Islet precursor cell (in vitro differentiated cells): ENCODE measurements at places on chromosomes 2 and 18.

- no peak for DNase-seq
Observed at GRCh38 chr2:78115291-78115690, 593.1 kb upstream of the LRRTM4 start.

DNA sequence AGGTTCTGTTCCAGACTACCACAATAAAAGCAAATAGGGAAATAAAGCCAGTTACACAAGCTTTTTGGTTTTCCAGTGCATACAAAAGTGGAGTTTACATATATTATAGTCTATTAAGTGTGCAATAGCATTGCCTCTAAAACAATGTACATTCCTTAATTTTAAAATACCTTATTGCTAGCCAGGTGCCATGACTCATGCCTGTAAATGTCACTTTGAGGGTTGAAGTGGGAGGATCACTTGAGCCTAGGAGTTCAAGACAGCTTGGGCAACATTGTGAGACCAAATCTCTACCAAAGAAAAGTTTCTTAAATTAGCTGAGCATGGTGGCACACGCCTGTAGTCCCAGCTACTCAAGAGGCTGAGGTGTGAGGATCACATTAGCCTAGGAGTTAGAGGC, 52.9 kb upstream of the IMP4 start:
- no peak for DNase-seq

- DNase-seq = no peak
Observed at GRCh38 chr2:74522516-74522915, 3.5 kb downstream of the DQX1 start.

- DNase-seq = no peak
Observed at GRCh38 chr2:239121600-239122012, 273.7 kb downstream of the TWIST2 start.

- DNase-seq = no peak
Observed at GRCh38 chr18:4454537-4455112, 482 bp downstream of the DLGAP1 start.

DNA sequence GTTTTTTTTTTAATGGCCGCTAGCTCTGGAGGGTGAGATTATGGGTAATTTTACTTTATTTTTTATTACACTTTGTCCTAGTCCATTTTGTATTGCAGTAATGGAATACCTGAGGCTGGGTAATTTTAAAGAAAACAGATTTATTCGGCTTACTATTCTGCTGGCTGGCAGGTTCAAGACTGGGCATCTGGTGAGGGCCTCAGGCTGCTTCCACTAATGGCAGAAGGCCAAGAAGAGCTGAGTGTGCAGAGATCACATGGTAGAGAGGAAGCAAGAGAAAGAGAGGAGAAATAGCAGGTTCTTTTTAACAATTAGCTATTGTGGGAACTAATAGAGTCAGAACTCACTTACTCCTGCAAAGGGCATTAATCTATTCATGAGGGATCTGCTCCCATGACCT, 52.4 kb upstream of the ARHGAP28 start:
- no peak for DNase-seq

DNA sequence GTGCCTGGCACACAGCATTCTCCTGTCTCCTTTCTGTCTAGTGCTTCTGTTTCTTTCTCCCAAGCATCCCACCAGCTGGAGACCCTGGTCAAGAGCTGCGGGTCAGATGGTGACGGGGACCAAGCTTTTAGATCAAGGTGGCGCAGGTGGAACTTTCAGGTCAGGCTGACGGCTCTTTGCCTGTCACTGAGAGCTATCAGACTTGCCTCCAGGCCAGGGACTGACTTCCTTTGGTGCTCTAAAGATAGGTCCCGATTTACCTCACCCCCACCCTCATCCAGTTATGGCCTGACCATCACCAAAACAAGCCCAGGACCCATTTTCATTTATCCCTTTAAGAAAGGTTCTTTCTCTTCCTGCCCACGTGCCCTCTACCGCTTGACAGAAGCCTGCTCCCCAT, 1.2 kb upstream of the EMILIN1 start:
- no peak for DNase-seq

DNA sequence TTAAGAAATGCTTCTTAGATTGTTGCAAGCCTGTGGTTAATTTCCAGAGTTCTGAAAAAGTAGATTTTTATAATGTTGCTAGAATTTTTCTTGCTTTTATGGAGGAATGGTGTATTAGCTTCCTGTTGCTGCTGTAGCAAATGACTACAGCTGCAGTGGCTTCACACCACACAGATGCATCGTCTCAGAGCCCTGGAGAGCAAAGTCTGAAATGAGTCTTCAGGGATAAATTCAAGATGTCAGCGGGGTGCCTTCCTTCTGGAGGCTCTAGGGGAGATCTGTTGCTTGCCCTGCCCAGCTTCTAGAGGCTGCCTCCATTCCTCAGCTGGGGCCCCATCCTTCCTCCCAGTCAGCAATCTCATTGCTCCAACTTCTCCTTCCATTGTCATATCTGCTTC, 187.8 kb downstream of the ZNF516 start:
- DNase-seq = no peak

DNA sequence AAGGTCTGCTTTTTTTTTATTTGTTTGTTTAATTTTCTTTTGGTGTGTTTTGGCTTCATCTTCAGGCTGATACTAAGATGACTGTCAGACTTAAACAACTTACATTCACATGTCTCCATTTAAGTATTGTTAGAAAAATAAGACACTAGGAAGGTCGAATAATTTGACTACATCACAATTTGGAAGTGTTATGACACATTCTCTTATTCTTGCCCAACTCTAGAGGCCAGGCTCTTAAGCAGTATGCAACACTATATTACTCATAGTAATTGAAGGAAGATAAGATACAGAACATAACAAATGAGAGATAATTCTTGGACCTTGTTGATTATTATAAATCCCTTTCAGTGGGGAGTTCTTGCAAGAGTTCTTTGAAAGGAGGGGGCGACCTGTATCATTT, 295.3 kb upstream of the COL3A1 start:
- DNase-seq = no peak

DNA sequence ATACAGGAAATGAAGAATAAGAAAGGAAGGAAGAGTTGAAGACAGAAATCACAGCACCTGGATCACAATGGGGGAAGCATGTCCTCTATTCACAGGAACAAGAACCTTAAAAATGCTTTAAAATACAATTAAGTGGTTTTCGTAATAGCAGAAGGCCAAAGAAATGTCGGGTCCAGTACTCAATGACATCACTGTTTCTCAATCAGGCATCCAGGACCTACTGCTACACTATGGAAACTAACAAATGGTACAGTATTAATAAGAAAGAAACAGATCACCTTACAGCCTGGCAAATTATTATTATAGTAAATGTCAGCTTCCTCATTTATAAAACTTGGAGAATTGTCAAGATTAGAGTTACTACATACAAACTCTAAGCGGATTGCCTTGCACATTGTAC, 15.8 kb downstream of the HNRNPLL start:
- no peak for DNase-seq

GRCh38 chr2:44109166-44109565, 59.5 kb upstream of the PPM1B start:
- DNase-seq = no peak

- DNase-seq = peak; percentile 77
Observed at GRCh38 chr2:75099521-75099922, 99.8 kb downstream of the TACR1 start.

- DNase-seq = peak; percentile 91
Observed at GRCh38 chr18:7038330-7038851, 79.2 kb downstream of the LAMA1 start.

- DNase-seq = no peak
Observed at GRCh38 chr2:147051248-147051647, 793.6 kb upstream of the ACVR2A start.

DNA sequence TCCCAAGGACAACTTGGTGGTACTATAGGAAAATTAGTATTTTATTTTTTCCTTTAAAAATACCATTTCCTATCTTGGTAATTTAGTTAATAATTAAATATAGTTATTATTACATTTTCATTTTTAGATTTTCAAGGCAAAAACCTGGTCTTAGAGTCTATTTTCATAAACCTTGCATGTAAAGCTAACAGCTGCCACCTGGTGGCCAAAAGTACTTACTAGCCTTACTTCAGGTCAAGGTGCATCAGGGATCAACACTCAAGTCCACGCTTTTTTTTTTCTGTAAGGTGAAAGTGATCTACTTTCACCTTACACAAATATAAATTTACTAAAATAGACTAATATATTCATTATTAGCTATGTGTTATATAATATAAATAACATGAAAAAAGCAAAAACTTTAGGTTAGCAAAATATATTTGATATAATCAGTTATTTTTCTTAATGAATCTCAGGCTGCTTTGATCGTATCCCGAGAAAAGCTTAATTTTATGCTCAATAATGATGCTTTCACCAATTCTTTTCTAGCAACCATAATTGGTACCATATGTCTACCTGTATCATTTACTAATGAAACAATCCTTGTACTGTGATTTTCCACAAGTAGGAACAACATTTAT, 62.5 kb downstream of the RELCH start:
- DNase-seq = peak; percentile 72

DNA sequence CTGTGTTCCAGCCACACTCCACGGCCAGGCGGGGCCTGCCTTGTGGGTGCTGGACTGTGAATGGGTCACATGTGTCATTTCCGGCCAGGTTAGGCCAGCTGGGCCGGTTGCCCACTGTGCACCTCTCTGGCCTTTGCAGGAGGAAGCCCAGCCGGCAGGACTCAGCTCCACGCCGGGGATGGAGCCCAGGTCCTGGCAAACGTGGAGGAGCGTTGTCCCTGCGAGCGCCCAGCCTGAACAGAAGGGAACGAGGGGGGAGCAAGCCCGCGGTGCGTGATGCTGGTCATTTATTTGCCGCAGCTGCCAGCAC, 152.9 kb downstream of the PXDN start:
- peak; percentile 73 for DNase-seq

DNA sequence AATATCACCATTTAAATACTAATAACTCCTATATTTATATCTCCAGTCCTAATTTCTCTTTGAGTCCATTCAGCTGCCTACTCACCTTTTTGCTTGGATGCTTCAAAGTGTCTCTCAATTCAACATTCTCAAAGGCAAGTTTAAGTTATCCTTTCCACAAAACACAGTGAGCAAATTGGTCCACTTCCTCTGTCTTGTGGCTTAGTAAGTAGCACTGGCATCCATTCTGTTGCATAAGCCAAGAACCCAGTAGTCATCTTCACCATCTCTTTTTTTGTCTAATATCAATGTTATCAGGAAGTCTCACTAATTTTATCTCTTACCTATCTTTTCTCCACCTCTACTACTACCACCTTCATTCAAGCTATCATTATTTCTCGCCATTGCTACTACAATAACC, 27.4 kb upstream of the IL1RL1 start:
- no peak for DNase-seq

DNA sequence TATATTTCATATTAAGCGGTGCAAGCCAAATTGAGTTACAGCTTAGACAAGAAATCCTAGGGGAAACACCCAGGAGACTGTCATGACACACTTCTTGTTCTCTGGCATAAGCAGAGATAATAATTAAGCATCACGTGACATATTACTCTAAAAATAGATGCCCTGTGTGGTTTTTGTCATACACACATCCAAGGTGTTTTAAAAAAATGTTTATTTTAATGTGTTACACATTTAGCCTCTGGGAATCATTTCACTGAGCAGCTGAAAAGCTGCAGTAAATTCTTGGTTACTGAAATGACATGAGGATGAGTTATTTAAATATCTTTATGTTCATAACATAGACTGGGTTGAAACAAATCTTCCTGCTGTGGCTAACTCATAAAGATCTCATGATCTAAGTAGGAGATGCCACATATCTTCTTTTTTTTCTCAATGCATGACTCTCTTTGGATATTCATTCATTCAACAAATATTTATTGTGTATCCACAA, 38.0 kb upstream of the ERMN start:
- DNase-seq = no peak

GRCh38 chr2:12432985-12433625, 283.6 kb upstream of the TRIB2 start:
- no peak for DNase-seq

DNA sequence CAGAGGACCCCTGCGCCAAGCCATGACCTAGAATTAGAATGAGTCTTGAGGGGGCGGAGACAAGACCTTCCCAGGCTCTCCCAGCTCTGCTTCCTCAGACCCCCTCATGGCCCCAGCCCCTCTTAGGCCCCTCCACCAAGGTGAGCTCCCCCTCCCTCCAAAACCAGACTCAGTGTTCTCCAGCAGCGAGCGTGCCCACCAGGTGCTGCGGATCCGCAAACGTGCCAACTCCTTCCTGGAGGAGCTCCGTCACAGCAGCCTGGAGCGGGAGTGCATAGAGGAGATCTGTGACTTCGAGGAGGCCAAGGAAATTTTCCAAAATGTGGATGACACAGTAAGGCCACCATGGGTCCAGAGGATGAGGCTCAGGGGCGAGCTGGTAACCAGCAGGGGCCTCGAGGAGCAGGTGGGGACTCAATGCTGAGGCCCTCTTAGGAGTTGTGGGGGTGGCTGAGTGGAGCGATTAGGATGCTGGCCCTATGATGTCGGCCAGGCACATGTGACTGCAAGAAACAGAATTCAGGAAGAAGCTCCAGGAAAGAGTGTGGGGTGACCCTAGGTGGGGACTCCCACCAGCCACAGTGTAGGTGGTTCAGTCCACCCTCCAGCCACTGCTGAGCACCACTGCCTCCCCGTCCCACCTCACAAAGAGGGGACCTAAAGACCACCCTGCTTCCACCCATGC, 3.0 kb downstream of the PROC start:
- no peak for DNase-seq

GRCh38 chr18:649341-649740, 8.1 kb upstream of the TYMS start:
- DNase-seq = no peak

DNA sequence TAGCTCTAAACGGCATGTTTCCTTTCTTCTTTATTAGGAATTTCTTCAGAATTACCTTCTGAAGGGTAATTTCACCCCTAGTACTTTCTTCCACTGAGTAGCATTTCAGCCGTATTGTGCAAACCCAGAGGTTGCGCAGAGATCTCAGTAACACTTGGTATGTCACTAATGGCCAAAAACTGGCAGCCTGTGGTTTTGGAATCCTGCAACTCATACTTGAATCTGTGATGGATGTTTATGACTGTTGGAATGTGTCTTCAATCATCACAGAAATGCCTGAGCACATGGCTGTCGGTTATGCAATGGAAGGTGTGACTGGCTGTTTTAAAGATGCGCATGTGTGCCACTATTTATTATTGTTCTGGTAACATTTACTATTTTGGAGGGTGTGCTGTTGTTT, 100.0 kb downstream of the COLEC12 start:
- DNase-seq = no peak

DNA sequence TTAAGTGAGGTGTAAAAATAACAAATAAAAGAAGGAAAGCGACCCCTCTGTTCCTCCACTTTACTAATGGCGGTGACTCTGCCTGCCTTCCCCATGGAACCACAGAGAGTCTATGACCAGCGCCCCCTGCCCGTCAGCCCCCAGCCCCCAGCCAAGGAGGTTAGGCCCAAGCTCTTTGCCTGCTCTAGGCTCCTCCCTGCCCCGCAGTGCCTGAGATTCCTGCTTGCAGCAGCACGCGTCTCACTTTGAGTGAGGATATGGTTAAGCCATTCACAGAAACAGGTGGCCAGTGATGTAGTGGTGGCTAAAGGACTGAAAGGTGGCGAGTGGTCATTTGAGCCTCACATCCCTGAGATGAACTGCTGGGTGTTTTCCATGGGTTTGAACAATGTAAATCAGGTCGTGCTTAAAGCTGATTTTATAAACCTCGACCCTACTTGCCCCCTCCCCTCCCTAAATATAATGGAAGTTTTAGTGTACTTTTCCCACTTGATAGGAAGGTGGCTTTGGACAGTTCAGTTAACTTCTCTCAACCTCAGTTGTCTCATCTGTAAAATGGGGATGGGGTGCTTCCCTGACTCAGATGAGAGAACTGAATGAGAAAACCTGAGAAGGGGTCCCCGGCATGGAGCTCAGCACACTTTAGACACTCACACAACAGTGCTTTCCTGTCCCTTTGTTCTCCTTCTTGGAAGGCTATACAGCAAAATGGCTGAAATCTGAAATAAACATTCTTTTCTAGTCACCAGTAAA, 46.5 kb downstream of the IL1RL2 start:
- no peak for DNase-seq
